Cortex of kidney (tissue), 1 donor: ENCODE measurements at places on chromosomes 16 and 17.

- no peak for DNase-seq
Observed at GRCh38 chr16:73033271-73033998, 14.5 kb downstream of the ZFHX3 start.

GRCh38 chr17:13297183-13297582 is 279.4 kb upstream of the ELAC2 start:
- no peak for DNase-seq

DNA sequence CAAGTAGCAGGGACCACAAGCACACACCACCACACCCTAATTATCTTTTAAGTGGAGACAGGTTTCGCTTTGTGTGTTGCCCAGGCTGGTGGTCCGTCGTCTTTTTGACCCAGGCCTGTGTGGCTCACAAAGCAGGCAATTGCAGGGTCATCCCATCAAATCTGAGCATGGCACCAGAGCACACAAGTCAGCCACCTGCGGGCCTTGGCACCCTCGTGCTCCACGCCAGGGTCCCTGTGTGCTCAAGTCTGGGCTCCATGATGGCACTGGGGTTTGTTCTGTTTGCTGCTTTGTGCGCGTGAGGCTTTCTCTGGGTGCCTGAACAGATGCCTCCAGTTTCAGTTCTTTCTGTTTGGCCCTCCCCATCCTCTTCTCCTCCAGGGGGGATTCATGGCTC is 2.4 kb upstream of the CAPN15 start:
- no peak for DNase-seq

GRCh38 chr17:59332749-59333377 is 1.4 kb downstream of the YPEL2 start:
- no peak for DNase-seq

DNA sequence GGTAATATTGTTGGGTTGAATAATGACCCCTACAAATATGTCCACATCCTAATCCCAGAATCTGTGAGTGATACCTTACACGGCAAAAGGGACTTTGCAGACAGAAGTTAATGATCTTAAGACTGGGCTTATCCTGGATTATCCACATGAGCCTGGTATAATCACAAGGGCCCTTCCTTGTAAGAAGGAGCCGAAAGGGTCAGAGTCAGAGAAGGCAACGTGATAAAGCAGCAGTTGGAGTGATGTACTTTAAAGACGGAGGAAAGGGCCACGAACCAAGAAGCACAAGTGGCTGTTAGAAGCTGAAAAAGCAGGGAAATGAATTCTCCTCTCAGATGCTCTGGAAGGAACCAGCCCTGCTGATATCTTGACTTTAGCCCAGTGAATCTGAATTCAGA is 137.8 kb downstream of the UTP18 start:
- DNase-seq = no peak

DNA sequence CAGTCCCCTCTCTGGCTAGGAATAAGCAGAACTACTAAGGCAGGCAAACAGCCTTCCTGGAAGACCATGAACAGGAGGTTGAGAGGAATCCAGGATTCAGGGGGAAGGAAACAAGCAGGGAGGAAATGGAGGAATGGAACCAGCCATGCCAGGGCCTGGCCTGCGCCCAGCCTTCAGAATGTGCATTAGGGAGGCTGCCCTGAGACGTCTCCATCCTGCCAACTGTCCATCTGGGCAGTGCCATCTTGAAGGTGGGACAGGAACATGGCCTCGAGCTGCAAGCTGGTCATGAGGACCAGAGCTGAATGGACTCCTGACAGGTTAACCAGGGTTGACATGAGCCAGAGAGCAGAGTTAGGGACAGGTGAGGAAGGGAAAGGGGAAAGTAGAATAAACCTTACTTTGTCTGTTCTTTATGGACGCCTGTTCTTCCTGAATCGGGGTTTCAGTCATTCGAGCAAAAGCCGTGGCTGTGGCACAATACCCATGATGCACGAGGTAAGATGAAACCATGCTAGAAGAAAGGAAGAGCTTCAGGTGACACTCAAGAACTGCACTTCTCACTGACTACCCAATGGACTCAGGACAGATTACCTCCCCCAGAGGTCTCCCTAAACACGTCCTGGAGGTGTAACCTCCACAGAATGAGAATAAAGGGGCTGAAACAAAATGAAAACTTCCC is 12.1 kb upstream of the GFOD2 start:
- no peak for DNase-seq

- no peak for DNase-seq
Observed at GRCh38 chr17:80901319-80901718, 90.3 kb upstream of the CHMP6 start.
